ENCODE measurements at places on chromosomes 3 and 15.

- DNase-seq, result no peak
Observed at GRCh38 chr15:99154271-99154670, 49.4 kb downstream of the SYNM start.

- no peak for DNase-seq
Observed at GRCh38 chr3:158569794-158570193, 1.2 kb upstream of the MLF1 start.

DNA sequence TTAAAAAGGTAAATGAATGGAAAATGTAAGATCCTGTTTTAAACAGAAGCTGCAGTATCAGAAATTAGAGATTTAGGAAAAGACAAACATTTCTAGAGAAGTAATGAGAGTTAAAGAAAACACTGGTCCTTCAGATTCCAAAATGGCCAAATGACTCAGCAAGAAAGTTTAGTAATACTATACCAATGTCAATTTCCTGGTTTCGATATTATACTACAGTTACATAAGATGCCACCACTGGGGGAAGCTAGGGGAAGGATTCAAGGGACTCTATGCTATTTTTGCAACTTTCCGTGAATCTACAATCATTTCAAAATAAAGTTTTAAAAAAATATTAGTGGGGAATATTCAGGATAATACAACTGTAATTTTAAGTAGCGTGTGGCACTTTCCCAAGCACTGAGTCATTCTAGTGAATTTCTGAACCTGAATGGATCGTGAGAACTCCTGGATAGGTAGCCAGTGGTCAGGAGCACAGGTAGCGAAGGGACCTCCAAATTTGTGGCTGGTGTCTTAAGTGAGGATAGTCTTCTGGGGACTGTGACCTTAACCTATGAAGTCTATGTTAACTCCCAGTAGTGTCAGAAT, 37.6 kb downstream of the TMCC1 start:
- no peak for DNase-seq

DNA sequence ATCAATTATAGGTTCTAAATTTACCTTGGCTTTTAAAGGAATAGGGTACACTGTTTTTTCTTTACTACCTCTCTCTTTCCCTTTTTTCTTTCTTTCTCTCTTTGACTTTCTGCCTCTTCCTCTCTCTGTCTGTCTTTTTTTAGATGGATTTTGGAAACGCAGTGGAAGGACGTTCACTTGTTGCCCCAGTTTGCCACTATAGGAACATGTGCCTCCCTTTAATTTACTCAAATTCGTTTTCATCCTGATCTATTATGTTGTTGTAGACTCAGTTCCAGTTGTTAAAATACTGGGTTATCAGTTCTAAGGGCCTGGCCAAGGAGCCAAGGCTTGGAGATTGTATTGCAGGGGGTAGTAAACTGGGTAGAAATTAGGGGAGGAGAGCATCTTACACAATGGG, 1.1 kb upstream of the SPINK8 start:
- no peak for DNase-seq

- DNase-seq, result no peak
Observed at GRCh38 chr3:170542704-170543103, 43.2 kb downstream of the SLC7A14 start.

DNA sequence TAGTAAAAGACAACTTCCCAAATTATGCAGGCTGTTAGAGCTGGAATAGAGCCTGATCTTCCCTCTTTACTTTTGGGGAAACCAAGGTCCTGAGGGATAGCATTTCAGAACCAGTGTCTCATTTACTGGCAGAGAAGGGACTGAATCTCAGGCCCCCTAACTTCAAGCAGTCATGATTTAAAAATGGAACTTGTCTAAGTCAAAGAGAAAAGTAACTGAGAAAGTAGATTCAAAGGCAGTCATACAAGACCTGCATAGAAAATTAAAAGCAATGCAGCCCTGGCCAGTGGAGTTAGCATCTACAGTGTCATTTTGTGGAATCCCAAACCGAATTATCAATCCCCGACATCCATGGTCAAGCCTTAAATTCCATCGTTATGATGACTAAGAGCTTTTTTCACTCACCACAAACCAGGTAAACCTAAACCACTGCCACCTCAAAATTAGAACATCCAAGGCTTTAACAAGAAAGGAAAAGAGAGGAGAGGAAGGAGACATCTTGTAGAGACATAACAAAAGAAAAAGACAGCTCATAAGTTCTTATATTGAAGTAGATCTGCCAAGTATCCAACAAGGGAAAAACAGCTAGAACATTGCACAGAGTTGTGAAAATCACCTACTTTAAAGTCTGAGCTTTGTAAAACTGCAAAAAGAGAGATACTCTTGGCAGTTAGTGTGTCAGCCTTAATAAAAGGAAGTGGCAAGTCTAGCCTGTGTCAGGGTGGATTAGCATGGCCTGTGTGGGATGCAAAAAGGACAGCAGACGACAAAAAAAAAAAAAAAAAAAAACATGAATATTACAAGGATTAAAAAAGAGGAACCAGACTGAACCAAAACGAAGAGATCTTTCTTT, 54.1 kb upstream of the CCR2 start:
- peak; percentile 78 for DNase-seq

- no peak for DNase-seq
Observed at GRCh38 chr3:153767601-153768560, 353.3 kb upstream of the ARHGEF26 start.

- no peak for DNase-seq
Observed at GRCh38 chr15:75599401-75599800, 20.3 kb upstream of the PTPN9 start.

DNA sequence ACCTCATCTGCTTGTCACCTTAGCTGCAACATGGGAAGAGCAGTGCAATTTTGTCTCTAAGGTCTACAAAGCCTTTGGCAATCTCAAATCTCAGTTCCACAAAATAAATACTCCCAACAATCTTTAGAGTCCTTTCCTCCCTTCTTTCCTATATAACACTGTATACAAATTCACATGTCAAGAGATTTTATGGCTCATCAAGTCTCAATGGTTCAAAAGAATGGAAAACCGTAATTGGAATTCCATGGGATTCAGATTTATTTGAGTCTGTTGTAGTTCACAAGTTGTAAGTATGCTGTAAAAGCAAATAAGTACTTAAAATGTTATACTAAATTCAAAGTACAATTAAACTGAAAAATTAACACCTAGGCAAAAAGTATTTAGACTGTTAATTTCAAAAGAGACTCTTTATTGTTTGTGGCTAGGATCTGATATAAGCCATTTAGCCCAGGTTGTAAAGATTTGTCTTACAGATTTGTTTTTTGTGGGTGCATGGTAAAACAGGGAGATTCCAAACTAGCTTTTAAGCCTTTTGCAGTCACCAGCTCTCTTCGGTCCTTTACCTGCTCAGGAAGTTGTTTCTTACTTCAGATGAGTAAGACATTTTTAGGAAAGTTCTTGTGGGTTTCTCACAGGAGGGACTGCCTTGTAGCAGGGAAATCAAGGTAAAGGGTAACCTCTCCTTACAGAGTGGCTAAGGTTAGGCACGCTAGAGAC, 50.1 kb downstream of the CMSS1 start:
- DNase-seq, result no peak

- DNase-seq, result no peak
Observed at GRCh38 chr3:184808021-184808420, 3.9 kb upstream of the VPS8 start.

DNA sequence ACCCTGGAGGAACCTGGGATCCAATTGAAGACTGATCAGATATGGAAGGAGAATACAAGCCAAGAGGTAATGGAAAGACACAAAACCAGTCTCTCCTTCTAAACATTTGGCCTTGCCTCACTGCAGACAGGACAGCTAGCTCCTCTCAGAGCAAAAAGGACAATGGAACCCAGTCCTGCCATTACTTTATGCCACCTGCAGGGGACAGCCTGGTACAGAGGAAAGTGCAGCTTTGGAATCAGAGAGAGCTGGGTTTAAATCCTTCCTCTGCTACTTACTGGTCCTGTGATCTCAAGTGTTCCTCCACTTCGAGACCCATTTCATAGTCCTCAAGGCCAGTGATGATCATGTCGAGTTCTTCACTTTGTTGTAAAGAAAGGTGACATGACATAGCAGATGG, 159.4 kb upstream of the SMAD3 start:
- DNase-seq, result no peak

- DNase-seq, result no peak
Observed at GRCh38 chr15:67852418-67852817, 12.6 kb upstream of the RNU6-1 start.

GRCh38 chr3:45055411-45056143, 29.5 kb downstream of the CLEC3B start:
- DNase-seq, result no peak
